ENCODE measurements at places on chromosomes 16 and 17. TPM values are rescaled to one million over a fixed set of nuclear protein-coding genes. Genes with fewer than 3 reads are reported as not detected.

GRCh38 chr17:10415161-10415560 lies 6.6 kb downstream of the MYH8 start:
- no peak for ATAC-seq

DNA sequence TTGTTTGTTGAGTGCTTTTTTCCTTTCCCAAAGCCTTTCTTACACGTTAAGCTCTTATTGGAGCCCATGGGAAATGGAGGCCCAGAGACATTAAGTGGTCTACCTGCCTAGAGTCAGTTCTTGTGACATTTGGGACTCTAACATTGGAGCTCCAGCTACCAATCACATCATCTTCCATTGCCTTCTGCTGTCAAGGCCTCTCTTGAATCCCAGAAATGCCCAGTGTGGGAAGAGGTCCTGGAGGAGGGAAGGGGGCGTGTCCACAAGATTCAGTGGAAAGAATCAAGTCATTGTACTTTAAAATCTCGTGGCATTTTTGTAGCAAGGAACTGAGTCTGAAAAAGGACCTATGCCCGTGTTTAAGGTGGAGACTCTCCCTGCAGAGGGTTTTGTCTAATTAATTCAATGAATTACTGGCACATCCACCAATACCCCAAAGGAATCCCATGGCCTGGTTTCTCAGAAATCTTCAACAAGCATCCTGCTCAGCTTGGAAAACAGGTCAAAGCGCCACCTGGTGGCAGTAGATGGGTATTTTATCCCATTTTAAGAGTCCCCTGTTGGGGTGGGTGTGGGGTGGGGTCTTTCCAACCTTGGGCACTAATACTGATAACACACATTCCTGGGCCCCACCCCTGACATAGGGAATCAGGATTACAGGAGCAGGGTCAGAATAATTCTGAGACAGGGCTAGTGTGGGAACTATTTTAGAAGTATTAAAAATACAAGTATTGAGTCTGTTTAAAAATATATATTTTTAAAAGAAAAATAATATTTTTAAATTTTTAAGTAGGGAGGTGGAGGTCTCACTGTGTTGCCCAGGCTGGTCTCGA lies 24.6 kb downstream of the GPT2 start:
- peak; percentile 19 for ATAC-seq

The TBC1D26 gene
- total RNA-seq, result not detected

DNA sequence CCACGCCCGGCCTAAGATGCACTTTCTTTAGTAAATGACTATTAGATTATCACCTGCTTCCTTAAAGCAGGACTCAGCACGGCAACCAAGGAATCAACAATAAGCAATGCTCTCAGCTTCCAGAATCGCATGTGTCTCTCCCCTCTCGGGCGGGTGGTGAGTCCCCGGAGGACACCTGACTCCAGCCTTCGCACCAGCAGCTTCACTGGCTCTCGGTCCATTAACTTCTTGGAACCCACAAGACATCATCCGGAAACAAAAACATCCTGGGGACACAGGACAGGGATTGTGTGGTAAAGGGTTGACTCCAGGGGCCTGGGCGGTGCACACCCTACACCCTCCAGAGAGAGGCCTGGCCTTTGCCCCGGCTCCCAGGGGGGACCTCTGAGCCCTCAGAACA lies 22.7 kb downstream of the UTS2R start:
- ATAC-seq, result no peak

- ATAC-seq, result peak; percentile 81
Observed at GRCh38 chr16:85350973-85351372, 238.7 kb upstream of the CIBAR2 start.

DNA sequence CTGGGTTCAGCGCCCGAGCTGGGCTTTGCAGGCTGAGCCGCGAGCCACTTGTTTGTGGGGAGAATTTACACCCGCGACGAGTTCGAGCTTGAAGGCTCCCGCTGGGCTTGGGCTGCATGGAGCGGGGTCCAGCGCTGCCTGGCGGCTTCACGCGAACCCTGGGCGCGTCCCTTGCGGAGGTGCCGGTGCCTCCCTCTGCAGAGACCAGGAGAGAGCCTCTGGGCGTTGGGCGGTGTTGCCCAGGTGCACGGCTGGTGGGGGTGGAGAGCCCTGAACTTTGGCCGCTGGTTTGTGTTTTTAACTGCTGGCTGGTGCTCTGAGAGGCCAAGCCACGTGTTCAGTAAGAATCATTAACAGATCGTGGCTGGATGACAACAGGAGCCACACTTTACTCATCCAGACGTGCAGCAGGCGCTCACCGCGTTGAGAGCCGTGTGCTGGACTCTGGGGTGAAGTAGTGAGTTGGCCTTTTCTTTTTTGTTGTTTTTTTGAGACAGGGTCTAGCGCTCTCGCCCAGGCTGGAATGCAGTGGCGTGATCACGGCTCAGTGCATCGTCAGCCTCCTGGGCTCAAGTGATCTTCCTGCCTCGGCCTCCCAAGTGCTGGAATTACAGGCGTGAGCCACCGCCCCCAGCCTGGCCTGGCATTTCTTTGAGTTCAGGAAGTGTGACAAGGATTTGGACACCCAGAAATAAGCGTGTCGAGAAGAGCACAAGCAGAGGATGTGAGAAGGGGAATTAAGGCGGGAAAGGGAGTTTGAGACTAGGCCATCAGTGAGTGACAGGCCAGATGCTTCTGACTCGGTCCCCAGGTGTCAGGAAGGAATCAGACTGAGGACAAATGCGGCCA lies 827 bp downstream of the CDK10 start:
- peak; percentile 60 for ATAC-seq

The MYH2 gene
- 0.56 TPM for total RNA-seq

The RTN4RL1 gene
- total RNA-seq, result 1.2 TPM

All from esophagus mucosa (tissue), 1 donor.